H9 (cell line): ENCODE measurements at places on chromosomes 13 and 19. TPM values are rescaled to one million over a fixed set of nuclear protein-coding genes. Genes with fewer than 3 reads are reported as not detected.
A peak's percentile ranks its signal among the peaks of the same experiment; 100 is the strongest.

The PROZ gene
- not detected in 2 replicates for total RNA-seq

The IGFL2 gene
- total RNA-seq = not detected in 2 replicates

The SYNE4 gene
- total RNA-seq = 19.2 and 20.4 TPM in 2 replicates

The PALM3 gene
- total RNA-seq = 11.5 and 13.5 TPM in 2 replicates

The CEACAM1 gene
- total RNA-seq = 0.94 and 1.5 TPM in 2 replicates

The C19orf81 gene
- 9.6 and 11.0 TPM in 2 replicates for total RNA-seq

The CAPN12 gene
- 10.3 and 10.5 TPM in 2 replicates for total RNA-seq

DNA sequence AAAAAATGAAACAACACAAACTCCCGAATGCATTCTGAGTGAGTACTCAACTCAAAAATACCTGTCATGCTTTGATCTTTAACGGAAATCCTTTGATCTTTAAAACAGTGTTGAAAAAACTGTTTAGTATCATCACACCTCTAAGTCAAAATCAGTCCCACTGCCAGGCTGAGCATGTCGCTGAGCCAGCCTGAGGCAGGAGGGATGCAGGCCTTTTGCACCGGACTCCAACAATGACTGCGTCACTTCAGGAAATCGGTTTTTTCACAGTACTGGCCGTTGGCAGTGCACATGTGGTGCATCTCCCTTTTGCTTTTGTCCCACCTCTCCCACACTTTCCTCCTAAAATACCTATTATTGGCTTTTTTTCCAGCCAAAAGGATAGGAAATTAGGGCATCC lies 78.2 kb downstream of the SHISA2 start:
- DNase-seq = no peak

GRCh38 chr19:47471733-47472457 lies at the start of gene SLC8A2:
SLC8A2 (minus strand) TSS chr19:47471893; CDS start chr19:47466403, 5,490 bp downstream.
- DNase-seq = peak; percentile 95

DNA sequence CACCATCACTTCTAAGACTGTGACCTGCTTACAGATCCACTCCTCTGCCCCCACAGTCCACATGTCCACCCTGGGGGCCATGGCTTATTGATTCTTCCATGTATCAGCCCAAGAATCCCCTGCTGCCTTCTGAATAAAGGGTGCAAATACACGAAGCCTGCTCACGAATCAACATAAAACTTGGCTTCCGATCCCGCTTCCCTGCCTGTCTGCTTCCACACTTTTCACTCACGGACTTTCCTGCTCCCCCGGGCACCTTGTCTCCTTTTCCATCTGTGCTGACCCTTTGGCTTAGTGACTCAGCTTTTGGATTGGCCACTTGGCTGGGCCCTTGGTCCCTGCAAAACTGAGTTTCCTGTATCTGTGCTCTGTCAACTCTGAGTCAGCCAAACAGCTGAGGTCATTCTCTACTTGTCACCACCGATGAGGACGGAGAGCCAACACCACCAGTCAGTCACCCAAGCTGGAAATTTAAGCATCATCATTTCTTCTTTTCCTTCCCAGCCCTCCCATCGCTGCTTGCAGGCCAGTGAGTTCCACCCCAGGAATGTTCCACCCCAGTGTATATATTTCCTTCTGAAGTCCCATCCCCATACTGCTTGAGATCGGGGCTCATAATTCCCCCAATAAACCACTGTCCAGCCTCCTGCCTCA lies 11.4 kb upstream of the USP12 start:
- no peak for DNase-seq

DNA sequence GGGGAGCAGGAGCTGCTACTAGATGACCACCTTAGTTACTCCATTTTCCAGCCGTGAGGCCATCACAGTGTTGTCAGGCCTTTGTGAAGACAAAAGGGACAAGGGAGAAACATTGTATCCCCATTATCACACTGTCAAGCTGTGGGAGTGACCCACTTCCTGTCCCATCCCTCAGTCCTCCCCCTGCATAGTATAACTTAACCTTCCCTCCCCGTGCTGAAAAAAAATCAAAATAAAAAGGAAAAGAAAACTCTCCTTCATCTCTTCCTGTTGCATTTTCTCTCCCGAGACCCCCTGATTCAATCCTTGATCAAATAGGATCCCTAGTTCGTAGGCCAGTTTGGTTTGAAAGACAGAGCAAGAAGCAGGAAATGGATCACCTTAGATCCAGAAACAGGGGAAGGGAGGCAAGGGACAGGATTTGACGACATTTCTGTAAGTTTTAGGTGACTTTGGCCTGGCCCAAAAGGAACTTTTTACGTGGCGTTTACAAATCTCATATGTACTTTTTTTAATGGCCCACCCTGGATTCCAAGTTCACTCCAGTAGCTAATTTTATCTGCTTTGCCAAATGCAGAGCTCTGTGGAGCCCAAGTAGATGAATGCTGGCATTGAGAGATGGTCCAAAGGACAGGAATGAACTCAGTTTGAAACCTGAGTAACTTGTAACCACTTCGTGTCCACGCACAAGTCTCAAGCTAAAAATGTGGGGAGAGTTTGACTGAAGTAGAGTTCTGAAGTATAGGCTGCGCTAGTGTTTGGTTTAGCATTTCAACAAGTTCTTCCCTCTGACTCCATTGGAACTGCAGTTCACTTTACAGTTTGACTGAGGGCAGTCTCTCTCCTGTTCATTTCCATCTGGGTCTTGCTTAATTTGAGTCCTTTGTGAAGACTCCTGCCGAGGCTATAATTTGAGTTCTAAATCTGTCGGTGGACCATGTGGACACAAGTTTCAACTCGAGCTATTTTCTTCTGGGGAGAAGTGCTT lies 16.6 kb upstream of the GATAD2A start:
- DNase-seq = no peak

DNA sequence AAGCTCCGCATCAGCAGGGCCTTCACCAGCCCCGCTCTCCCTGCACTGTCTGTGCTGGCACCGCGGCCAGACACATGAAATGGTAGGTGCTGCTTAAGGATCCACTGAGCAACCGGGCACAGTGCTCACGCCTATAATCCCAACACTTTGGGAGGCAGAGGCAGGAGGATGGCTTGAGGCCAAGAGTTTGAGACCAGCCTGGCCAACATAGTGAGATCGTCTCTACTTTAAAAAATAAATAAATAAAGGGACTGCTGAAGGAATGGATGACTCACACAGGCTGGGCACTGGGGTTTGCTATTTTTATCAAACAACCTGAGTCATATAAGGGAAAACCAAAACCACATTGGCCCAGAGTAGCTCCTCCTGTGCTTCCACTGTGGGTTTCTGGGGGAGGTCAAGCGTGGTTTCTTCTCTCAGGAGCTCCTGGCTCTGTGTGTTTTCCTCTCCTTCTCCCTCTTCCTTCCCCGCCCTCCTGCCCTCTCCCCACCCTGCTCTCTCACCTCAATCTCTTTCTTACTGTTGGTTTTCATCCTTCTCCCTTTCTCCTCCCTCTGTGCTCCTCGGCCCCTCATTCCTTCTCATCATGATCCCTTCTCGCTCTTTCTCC lies 21.3 kb downstream of the VRK3 start:
- no peak for DNase-seq

- no peak for DNase-seq
These were observed 226.1 kb downstream of the RFC3 start for GRCh38 chr13:34044041-34044440.

DNA sequence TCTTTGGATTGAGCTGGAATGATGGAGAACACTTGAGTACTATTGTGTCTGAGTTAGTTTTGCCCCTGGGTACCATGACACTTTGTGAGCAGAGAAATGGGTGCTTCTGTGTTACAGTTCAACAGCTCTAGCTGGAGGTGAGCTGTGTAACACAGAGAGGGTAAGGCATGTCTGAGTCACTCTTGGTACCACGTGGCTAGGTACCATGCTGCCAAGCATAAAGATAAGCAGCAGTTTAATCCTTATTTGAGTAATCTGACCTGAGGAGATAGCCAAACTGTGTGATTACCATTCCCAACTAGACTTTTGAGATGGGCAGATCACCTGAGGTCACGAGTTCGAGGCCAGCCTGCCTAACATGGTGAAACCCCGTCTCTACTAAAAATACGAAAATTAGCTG lies 122.0 kb downstream of the OLFM4 start:
- DNase-seq = no peak

- DNase-seq = no peak
These were observed 284.6 kb downstream of the DNAJC15 start for GRCh38 chr13:43307921-43308433.

DNA sequence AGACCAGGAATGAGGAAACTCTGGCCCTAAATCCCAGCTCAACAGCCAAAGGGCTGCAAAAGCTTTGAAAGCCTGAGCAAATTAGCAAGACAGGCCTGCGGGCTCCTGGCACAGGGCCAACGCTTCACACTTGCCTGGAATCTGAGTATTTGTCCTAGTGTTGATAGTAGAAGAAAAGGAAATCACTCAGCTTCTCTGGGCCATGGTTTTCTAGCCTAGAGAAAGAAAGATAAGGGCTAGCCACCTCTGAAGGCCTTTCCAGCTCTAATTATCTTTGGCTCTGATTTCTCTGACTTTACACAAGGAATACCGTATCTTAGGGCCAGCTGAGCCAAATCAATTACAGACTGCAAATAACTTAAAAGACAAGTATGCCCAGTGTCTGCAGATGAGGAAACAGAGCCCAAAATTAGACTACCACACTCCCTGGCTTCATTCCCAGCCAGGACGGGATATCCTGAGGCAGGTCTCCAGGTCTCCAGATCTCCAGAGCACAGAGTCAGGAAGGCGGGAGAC lies 69.6 kb downstream of the STK24 start:
- DNase-seq = no peak

- no peak for DNase-seq
These were observed 6.8 kb downstream of the KLK10 start for GRCh38 chr19:51012661-51013190.

DNA sequence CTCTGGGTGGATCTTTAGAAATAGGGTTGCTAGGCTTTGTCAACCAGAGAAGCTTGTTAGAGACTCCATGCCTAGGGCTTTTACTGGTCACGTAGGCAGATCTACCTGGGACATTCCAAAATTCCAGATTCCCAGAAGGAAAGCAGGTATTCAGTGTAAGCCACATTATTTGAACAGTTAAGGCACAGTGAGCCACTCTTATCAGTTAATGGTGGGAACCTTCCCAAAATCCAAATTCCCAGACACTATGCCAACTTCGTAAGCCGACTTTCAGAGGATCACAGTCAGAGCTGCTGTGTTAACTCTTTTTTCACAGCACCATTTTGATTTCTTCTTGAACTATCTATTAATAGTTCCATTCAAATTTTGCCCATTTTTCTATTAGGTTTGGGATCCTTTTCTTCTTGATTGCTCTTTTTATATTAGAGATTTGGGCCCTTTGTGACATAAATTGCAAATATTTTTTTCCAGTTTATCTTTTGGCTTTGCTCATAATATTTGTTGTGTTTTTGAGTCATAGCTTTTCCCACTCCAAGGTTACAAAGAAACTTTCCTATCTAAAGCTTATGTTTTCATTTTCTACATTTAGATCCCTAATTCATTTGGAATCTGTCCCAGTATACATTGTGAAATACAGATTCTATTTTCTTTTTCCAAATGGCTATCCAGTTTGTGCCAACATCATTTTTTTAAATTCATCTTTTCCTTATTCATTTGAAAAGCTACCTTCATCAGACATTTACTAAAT lies 77.3 kb downstream of the DHRS12 start:
- DNase-seq = no peak

DNA sequence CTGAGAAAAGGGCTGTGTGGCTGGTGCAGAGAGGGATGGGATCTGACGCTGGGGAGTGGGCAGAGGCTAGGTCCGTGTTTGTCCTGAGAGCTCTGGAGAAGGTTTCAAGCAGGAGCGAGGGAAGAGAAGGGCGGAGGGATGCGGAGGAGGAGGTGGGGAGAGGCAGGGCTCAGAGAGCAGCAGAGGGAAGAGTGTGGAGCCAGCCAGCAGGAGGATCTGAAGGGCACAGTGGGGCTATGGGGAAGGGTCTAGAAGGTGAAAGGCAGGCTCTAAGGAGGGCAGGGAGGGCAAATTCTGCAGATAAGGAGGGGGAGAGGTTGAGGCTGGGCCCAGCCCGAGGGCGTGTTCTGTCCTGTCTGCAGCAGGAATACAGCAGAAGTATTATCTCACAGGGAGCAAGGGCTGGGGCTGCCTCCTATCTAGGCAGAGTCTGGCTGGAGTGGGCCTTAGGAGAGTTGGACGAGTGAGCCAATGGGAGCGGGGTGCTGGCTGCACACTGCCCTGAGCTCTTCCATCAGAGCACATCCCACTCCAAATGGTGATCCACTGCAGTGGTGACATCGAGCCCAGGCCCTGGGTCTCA lies 6.1 kb downstream of the AP2A1 start:
- DNase-seq = no peak

DNA sequence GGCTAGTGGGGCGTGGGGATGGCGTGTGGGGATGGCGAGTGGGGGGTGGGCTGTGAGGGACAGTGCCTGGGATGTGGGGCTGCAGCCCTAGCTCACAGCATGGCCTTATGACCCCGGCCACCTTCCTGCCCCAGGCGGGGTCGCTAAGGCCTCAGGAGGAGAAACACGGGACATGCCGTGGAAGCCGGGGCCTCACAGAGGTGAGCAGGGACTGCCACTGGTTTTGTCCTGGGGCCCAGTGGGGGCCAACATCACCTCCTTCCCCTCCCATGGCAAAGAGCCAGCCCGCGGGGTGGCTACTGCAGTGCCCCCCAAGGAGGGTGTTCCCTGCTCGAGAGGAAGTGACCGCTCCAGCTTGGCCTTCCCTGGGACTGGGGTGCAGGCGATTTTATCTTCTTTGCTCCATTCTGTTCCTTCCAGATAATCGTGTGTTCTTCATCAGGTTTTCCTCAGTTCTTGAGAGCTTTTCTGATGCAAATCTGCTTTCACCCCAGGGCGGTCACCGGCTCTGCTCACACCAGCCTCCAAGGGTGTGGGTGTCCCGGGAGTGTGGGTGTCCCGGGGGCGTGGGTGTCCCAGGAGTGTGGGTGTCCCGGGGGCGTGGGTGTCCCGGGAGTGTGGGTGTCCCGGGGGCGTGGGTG lies 1.2 kb downstream of the F7 start:
- no peak for DNase-seq

- DNase-seq = no peak
These were observed 47.5 kb downstream of the GAS6 start for GRCh38 chr13:113816254-113816929.

DNA sequence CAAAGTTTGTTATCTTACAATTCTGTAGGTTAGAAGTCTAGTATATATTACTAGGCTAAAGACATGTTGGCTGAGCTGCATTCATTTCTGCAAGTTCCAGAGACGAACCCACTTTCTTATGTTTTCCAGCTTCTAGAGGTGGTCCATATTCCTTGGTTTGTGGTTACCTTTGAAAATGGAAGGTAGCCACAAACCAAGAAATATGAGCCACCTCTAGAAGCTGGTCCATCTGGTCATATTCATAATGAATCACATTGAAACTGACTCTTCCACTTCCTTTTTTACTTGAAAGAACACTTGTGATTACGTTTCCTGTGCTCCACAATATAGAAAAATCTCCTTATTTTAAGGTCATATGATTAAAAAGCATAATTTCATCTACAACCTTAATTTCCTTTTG lies 943.0 kb upstream of the PCDH9 start:
- no peak for DNase-seq
